Naive thymus-derived CD8-positive, alpha-beta T cell (primary cell): ENCODE measurements at places on chromosomes 2 and 18. TPM values are rescaled to one million over a fixed set of nuclear protein-coding genes. Genes with fewer than 3 reads are reported as not detected.
A peak's percentile ranks its signal among the peaks of the same experiment; 100 is the strongest.

DNA sequence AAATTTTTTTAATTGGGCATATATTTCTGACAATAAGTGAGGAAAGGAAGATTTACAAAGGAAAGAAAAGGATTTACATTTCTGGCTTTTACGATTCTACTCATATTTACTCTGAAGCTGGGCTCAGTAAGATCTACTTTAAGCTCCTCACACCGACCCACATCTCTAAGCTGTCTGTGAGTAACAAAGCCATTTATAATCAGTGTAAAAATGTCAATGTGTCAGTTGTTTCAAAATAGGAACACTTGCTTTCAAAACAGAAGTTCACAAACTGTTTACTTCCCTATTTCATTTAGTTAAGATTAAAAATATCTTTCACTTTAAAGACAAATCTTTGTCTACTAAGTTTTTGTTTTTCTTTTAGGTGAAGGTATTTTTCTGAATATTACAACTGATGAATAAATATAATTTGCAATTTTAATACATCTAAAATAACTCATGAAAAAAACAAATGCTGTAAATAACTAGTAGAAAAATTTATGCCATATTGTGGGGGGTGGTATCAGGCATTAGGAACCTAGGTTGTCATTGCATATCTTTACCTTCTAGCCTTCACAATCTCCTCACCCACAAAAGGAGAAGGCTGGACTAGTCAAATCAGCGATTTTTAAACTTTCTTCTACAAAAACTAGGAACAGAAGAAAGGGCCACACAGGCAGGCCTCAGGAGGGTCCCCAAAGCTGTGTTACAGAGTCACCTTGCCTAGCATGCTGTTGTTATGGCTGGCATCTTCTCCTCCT lies 64.5 kb downstream of the TMEM131 start:
- no peak for DNase-seq

DNA sequence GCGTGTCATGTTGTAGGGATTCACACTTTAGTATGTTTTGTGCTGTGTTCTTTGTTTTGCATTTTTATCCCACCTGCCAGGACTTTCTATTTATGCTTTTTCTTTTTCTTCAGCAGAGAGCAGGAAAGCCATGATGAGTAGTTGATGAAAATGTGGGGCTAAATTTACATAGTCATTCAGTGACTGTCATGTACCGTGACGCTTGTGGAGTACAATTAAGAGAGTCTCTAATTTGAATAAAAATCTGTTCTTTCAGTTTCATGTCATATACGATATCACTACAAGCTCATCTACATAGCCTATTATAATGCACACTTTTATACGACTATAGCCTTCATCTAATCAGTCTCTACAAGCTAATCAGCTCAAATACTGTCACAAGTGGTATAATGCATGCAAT lies 112.7 kb upstream of the SPATS2L start:
- DNase-seq: no peak

DNA sequence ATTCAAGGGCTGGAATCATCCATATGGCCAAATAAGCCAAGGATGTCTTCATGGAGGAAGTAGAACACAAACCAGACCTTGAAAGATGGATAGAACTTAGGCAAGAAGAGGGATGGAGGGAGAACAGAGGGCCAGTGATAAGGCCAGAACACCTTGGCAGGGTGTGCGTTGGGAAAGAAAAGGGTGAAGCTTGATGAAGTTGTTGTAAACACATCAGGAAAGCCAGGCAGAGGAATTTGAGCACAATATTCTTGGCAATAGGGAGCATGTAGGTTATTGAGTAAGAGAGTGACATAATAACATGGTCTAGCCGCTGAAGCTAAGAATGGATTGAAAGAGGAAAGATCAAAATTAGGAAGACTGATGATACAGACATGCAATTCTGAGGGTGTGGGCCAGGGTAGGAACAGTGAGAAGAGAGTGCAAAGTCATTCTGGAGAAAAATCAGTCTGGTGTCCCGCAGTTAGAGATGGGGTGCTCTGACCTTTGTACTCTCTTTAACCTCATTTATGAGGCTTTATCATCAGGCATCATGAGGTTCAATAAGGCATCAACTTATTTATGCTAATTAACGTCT lies 41.0 kb downstream of the SLC14A2 start:
- DNase-seq: no peak

DNA sequence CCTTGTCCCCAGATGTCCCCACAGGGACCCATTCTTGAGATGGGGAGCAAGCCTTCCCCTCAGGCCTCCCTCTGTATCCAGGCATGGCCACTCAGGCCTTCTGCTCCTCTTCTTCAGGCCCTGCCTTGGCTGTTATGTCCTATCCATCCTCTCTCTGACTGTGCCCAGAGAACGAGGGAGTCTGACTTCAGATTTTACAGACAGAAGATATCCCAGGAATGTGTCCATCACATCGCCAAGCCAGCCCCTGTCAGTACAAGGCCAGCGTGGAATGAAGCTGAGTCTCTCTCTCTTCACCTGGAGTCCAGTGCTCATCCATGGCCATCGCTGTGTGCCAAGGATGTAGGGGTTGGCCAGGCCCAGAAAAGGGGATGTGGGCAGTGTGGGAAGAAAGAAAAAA lies 57.6 kb downstream of the SDC1 start:
- no peak for DNase-seq

GRCh38 chr2:174602745-174603144 lies 5.1 kb upstream of the WIPF1 start:
- DNase-seq: no peak

GRCh38 chr2:41326851-41327250 lies 721.0 kb upstream of the PKDCC start:
- no peak for DNase-seq

DNA sequence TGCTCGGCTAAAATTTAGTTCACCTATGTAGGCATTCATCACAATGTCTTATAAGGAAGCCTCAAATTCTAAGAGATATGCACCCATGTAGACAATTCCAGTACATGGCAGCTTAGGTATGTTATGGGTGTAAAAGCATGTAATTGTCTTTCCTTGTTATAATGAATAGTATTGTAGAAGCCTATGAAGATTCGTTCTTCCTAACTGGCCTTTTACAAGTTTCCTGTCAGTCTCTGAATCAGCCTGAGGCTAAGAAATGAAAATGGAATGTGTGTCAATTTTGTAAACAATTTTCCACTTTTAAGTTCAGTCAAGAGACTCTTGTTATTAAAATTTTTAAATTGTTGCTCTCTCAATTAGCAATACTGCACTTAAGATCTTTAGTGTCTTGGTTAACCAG lies 189.9 kb upstream of the GALNT5 start:
- no peak for DNase-seq

GRCh38 chr2:233691443-233692433 lies 952 bp upstream of the UGT1A6 start:
- no peak for DNase-seq

GRCh38 chr2:224749136-224749535 lies 33.0 kb upstream of the CCDC195 start:
- DNase-seq: no peak

- peak; percentile 61 for DNase-seq
Measured at GRCh38 chr2:233385489-233386044, 31.3 kb downstream of the DGKD start.

DNA sequence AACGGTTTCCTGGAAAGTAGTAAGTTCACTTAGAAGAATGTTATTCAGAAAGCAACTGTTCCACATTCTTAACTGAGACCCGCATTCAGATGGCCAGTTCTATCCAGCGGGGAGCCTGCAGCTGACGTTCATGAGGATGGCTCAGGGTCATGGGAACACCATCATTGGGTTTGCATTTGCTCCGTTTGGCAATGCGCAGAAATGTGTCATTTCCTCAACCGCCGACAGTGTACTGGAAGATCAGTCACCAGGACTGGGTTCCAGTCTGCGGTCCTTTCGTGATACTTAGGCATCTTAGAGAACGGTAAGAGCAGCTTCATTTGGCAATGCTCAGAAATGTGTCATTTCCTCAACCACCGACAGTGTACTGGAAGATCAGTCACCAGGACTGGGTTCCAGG lies 104.0 kb downstream of the DNER start:
- DNase-seq: no peak

DNA sequence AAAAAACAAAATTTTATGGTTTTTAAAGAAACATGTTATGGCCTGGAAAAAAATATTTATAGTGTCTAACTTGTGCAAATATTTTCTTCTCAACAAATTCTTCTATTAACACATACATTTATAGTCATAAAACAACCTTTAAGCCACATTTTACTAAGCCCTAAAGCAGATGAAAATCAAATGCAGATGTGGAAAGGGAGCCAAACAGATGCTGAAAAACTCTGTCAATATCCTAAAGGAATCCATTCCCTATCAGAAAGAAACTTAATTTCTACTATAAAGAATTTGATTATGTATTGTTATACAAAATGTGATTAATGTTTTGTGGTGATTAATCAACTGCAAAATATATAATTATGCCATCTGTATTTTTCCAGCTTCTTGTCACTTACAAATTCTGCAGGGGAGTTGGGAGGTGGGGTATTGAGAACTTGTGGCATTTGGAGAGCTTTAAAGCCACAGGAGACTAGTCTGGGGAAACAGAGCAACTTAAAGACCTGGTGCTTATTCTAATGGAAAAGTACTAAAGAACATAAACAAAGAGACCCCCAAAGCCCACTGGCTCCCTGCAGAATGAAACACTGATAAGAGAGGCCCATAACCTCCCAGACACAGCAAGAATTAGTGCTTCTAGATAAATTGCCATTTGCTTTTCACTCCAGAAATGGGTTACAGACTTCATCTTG lies 1721.0 kb upstream of the PIK3C3 start:
- no peak for DNase-seq

- no peak for DNase-seq
Measured at GRCh38 chr2:28952836-28953211, 28.3 kb upstream of the TOGARAM2 start.

DNA sequence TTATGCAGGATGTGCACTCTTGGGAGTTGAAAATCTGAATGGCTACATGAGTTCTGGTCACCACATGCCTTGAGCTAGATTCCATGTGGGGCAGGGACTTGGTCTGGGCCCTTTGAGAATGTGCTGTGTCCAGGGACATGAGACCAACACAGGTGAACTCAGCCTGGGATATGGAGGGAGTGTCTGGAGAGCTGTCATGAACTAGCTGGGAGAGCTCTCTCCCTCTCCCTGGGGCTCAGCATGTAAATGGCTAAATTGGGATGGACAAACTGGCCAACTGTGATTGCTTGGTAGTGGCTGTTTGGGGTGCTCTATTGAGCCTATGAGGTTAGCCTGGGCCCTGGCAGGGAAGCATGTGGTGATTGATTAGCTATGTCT lies 105.1 kb upstream of the HS6ST1 start:
- no peak for DNase-seq

- no peak for DNase-seq
Measured at GRCh38 chr18:11767935-11768334, 78.9 kb downstream of the GNAL start.

DNA sequence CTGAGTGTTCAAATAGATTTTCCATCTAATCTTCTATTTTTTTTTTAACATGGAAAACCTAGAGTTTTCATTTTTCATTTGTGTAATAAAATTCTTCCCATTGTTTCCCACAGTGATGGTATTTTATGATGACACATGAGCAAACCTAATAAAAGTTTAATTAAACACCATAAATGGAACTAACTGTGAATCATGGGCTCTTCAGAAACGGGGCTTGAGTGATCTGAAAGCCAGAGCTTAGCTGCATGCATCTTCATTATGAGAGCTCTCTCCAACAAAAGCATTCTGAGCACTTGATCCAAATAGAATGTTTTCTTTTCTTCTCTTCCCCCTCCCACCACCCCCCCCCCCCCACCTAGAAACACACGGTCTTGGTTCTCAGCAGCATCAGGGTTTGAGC lies 82.1 kb upstream of the REV1 start:
- no peak for DNase-seq

GRCh38 chr2:191580581-191580980 lies 97.4 kb upstream of the NABP1 start:
- no peak for DNase-seq

- DNase-seq: no peak
Measured at GRCh38 chr18:9436206-9436929, 38.9 kb upstream of the RALBP1 start.

- no peak for DNase-seq
Measured at GRCh38 chr2:231050018-231050901, 6.4 kb upstream of the PSMD1 start.

GRCh38 chr18:48798334-48799245 lies 152.2 kb downstream of the SMAD7 start:
- no peak for DNase-seq

DNA sequence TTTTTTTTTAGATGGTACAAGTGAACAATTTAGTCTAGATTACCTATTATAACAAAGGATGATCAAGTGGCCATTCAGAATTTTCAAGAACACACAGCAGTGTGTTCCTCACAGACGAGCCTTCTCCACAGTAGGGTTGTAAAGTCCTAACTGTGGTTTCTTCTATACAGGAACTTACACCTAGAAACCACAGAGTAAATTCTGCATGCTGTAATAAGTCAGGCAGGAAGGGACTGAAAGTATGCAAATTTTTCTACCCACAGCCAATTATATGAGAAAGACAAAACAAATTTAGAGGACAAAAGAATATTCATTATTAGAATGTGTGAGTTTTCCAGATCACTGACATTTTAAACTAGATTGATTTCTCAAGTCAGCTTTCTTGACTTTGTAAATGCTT lies 99.5 kb downstream of the RBMS1 start:
- DNase-seq: no peak

GRCh38 chr2:159010963-159011362 lies 42.5 kb downstream of the TANC1 start:
- no peak for DNase-seq

DNA sequence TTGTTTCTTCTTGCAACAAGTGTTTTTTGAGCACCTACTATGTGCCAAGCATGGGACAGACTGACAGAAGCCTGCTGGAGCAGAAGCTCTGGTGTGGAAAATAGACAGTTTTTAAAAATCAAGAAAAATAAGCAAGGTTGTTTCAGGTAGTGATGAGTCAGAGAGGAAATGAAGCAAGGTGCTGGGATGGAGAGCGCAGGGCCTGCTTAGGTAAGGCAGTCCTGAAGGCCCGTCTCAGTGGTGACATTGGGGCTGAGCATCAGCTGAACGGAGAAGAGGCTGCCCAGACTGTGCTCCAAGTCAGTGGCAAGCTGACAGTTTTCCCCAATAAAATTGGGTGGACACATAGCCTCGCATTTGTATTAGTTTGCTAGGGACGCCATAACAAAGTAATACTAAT lies 263.6 kb downstream of the SS18 start:
- DNase-seq: no peak

DNA sequence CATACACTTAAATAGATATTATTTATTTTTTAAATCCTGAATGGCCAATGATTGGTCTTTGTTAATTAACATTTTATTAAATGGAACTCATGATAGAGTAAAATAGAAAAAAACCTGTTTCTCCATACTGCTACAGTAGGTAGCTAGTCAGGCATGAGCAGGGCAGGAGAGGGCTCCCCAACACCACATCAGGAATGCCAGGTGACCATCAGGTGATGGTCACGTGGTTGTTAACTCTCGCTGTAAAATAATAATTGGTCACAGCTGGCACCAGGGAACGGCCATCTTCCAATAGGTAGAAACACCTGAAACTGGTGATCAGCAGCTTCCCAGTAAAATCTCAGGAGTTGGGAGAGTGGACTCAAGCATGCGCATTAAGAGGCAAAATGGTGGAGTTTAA lies 172.2 kb downstream of the MEIS1 start:
- DNase-seq: no peak

Gene MERTK
- polyA plus RNA-seq: not detected

Gene CTAGE1
- polyA plus RNA-seq: not detected

Gene DQX1
- polyA plus RNA-seq: not detected

Gene STARD6
- not detected for polyA plus RNA-seq

Gene PIK3C3
- polyA plus RNA-seq: 38.8 TPM

Gene ADAM23
- not detected for polyA plus RNA-seq

Gene PPP1R1C
- not detected for polyA plus RNA-seq

Gene UPP2
- not detected for polyA plus RNA-seq

Gene MAPRE3
- polyA plus RNA-seq: 1.6 TPM

Gene NEU4
- polyA plus RNA-seq: not detected

Gene LRRC30
- not detected for polyA plus RNA-seq

Gene FAP
- not detected for polyA plus RNA-seq

Gene CFC1
- not detected for polyA plus RNA-seq
